ENCODE measurements at places on chromosomes 16 and 17.

GRCh38 chr16:13111747-13112146 is 210.3 kb downstream of the SHISA9 start:
- no peak for DNase-seq

DNA sequence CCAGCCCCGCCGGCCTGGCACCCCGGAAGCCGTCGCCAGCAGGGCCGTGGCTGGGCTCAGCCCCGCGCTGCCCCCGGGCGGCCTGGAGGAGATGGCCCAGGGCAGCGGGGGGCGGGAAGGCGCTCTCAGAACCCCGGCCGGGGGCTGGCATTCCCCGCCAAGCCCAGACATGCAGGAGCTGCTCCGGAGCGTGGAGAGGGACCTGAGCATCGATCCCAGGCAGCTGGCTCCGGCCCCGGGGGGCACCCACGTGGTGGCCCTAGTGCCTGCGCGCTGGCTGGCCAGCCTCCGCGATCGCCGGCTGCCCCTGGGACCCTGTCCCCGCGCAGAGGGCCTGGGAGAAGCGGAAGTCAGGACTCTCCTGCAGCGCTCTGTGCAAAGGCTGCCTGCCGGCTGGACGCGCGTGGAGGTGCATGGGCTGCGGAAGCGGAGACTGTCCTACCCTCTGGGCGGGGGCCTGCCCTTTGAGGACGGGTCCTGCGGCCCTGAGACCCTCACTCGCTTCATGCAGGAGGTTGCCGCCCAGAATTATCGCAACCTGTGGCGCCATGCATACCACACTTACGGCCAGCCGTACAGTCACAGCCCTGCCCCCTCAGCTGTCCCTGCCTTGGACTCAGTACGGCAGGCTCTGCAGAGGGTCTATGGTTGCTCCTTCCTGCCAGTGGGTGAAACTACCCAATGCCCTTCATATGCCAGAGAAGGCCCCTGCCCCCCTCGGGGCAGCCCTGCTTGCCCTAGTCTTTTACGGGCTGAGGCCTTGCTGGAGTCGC is 551 bp downstream of the WDR81 start:
- no peak for DNase-seq

GRCh38 chr16:76280421-76281215 is 3.4 kb downstream of the CNTNAP4 start:
- no peak for DNase-seq

DNA sequence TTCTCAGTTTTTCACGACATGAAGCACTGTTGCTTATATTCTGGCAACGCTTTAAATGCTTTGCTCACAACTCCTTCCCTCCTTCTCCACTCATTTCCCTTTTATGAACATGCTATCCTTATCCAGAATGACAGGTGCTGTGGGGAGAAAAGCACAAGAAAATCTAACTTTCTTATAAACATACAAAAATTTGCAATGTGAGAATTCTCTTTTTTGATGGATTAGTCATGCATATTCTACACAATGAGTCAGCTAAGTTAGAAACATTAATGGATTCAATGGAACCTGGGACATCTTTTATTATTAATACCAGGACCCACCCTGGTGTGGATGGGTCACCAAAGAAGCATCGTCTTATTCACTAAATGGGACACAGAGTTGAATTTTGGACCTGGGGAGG is 234.6 kb upstream of the CDH5 start:
- no peak for DNase-seq

- no peak for DNase-seq
These were observed 52.9 kb upstream of the MAF start for GRCh38 chr16:79653373-79653891.

DNA sequence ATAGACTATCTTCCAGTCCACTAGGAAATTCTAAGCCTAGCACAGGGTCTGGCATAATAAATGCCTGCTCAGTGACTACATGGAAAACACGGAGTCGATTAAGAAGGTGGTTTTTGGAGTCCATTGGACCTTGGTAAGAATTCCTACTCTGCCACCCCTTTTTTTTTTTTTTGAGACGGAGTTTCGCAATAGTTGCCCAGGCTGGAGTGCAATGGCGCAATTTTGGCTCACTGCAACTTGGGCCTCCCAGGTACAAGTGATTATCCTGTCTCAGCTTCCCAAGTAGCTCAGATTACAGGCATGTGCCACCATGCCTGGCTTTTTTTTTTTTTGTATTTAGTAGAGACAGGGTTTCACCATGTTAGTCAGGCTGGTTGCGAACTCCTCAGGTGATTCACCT is 123.2 kb downstream of the HS3ST2 start:
- DNase-seq, result no peak

- peak; percentile 66 for DNase-seq
These were observed 2.3 kb downstream of the PIEZO1 start for GRCh38 chr16:88782454-88783390.

Data from stimulated activated CD4-positive, alpha-beta T cell treated with anti-CD3 and anti-CD28 coated beads, Interleukin-15, amount 100 ng/mL, for 1 hour (primary cell).